ENCODE measurements at places on chromosomes 2 and 18.

DNA sequence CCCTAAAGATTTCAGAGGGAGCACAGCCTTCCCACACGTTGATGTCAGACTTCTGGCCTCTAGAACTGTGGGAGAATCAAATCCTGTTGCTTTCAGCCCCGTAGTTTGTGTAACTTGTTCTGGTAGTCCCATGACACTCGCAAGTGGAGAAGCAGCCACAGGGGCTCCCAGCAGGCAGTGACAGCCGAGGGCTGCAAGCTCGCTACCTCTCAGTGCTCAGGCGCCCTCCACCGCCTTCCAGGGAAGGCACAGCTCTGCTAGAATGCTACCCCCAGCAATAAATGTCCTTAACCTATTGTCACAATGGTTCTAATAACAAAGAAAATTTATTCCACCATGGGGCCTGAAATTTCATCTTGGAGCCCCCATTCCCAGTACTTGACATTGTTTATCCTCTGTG is 143.1 kb upstream of the ZNF236 start:
- DNase-seq, result no peak

GRCh38 chr18:10417664-10418063 is 36.8 kb upstream of the APCDD1 start:
- DNase-seq, result no peak

- DNase-seq, result no peak
These were observed 249.0 kb downstream of the LPIN1 start for GRCh38 chr2:11995456-11995855.

DNA sequence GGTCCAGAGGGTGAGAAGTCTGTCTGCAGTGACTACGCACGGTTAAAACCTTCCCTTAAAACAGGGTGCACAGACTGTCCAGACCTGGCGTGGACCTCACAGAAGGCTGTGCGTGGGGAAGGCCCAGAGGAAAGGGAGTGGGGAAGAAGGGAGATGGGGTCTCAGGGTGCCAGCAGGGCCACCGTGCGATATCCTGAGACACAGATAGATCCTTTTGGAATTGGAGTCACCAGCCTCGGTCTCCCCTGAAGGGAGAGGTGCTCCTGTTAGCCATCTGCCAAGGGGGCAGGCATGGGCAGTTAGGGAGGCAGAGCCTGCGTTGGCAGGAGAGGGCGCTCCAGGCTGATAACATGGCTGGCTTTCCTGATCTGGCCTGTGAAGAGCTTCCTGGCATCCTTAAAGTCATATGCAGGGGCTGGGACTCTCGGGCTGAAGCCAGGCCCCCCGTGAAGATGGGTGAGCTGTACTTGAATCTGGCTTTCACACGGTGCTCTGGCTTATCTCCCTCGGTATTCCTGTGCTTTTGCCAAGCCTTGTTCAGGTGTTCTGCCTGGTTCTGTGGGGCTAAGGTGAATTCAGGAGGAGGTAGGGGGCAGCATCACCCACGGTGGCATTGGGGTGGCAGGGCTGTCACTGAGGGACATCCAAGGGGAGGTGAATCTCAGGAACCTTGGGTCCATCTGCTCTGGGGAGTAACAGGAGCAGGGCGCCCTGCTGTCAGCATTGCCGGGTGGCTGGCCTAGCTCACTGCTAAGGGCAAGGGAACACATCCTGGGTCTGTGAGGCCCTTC is 107.2 kb upstream of the SMAD2 start:
- no peak for DNase-seq

GRCh38 chr2:88852753-88853402 is 161.4 kb downstream of the RPIA start:
- DNase-seq, result no peak

DNA sequence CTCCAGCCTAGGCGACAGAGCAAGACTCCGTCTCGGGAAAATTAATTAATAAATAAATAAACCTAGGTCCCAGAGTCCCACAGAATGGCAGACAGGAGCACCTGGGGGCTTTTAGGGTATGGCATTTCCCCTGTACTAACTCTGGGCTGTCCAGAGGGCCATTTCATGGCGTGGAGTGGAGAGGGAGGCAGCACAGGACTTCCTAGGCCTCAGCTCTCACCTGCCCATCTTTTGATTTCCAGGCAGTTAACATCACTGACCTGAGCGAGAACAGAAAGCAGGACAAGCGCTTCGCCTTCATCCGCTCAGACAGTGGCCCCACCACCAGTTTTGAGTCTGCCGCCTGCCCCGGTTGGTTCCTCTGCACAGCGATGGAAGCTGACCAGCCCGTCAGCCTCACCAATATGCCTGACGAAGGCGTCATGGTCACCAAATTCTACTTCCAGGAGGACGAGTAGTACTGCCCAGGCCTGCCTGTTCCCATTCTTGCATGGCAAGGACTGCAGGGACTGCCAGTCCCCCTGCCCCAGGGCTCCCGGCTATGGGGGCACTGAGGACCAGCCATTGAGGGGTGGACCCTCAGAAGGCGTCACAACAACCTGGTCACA is 5.1 kb downstream of the IL1RN start:
- DNase-seq, result no peak

GRCh38 chr18:67239826-67240225 is 276.7 kb downstream of the DSEL start:
- DNase-seq, result no peak

All from CD4-positive, alpha-beta T cell treated with Interleukin-17A for 4 hours (primary cell).